ENCODE measurements at places on chromosomes 12 and 14.
A peak's percentile ranks its signal among the peaks of the same experiment; 100 is the strongest.

DNA sequence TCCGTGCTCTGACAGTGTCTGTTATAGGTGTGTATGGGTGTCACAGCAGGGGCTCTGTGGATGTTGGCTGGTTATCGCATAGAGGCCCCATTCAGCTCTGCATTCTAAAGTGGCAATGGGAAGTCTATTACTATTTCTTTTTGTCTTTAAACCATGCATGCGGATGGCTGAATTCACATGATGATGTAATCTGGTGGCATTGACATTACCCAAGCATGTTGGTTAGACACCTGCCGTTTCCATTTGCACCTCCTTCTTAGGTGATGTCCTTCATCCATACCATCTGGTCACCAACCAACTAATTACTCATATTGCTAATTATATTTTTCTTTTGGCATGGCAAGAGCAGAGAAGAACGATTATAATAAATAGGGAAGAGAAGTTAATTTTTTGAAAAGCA lies 270.8 kb upstream of the RGS6 start:
- no peak for DNase-seq

DNA sequence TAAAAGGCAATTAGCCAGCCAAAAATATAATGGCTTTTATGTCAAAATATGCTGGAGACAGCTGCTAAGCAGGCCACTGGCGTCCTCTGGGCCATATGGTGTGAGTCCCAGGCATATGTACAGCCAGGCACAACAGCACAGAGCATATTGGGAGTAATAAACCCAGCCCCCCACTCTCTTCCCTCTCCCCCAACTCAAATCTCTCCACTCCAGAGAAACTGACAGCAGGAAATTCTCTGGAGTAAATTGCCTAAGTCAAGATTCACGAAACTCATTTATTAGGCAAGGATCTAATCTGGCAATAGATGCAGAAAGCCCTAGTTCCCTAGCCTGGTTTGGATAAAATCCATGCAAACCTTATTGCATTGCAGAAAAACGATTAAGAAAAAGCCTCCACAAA lies 147.9 kb upstream of the SEL1L start:
- no peak for DNase-seq

DNA sequence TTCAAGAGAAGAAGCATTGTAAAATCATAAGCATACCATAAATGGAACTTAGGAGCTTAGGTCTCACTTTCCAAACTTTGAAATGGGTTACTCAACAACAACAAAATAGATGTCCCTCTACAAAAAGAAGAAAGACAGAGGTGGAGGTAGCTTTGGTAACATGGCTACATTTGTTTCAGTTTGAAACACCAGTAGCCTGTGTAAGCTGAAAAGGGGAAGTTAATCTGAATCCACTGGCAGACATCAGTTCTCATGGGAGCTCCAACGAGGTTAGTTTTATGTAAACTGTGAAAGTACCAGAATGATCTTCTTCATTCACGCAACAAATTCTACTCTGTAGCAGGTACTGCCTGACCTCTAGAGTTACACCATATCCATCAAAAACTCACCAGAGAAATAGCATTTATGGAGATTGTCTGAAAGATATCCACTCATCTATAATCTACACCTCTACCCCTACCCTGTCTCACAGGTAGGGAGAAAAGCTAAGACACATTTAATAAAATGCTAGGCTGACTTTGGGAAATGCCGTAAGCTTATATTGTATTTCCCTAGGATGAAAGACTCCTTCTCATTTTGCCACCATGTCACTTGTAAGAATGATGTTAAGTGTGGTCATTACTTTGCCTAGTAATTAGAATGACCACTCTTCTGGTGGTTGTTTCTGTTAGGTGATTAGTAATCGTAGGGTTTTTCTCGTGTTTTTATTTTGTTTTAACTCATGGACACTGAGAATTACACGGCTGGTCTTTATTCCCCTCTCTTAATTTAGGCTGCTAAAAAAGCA lies 224.1 kb downstream of the ASCL1 start:
- no peak for DNase-seq

GRCh38 chr14:73027546-73027945 lies 640 bp upstream of the ZFYVE1 start:
- DNase-seq: no peak

DNA sequence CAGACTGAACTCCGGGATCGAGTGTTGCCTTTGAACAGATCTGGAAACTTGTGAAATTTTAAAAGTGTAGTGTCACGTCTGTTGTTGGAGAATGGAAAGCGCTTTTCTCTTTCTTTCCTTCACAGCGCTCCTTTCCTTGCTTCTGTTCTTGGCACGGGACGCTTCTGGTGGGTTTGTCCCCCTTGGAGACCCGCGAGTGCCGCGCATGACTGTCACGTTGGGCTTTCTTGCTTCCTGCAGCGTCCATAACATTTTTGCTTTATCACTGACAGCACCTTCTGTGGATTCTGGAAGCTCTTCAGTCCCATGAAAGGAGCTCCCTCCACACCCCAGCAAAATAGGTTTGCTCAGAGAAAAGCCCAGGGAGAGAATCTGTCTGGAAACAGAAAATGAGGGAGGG lies 193.0 kb upstream of the TMEM132C start:
- DNase-seq: no peak

DNA sequence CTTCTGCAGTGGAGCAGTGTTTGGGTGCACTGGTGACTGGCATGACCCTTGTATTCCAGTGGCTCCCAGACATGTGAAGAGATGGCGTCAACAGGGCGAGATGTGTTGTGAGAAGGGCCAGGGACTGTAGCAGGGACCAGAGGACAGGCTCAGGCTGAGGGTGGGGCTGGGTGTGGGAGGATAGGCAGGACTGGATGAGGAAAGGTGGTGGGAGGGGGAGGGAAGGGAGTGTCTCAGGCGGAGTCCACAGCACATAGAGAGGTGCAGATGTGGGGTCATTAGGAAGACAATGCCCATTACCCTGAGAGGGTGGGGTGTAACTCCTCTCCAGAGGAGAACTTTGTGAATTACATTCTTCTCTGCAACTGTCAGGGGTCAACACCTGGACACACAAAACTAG lies 78.5 kb downstream of the DICER1 start:
- DNase-seq: no peak

DNA sequence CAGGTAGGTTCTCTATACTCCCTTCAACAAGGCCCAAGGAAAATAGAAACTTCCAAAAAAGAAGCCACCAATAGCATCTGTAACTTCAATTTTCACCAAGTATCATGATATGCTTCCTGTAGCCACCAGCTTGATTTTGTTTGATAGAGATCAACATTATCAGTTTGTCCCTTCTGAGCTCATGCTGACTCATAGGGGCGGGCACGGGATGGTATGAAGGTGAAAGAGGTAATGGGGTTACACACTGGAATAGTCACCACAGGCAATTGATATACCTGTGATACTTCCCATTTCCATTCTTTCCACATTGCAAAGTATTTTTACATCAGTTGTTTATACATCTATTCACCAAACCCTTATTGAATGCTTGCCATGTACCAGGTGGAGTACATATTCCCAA lies 134.1 kb downstream of the KCNA5 start:
- DNase-seq: no peak

GRCh38 chr12:49923880-49924556 lies 20.3 kb upstream of the FAIM2 start:
- no peak for DNase-seq

DNA sequence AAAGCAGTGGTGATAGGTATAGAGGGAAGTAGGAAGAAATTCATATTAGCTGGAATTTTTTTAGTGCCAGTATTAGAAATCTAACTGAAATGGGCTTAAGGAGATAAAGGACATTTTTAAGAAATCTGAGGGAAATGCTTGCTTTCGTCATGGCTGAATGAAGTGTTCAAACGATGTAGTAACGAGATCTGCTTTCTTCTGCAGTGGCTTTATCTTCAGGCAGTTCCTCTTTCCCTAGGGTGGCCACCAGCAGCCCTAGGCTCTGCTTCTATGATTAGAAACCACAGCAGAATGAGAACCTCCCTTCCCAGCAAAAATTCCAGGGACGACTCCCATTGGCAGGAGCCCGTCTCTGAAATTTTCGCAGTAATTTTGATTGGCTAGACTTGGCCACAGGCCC lies 163.9 kb upstream of the FRMD6 start:
- DNase-seq: no peak

DNA sequence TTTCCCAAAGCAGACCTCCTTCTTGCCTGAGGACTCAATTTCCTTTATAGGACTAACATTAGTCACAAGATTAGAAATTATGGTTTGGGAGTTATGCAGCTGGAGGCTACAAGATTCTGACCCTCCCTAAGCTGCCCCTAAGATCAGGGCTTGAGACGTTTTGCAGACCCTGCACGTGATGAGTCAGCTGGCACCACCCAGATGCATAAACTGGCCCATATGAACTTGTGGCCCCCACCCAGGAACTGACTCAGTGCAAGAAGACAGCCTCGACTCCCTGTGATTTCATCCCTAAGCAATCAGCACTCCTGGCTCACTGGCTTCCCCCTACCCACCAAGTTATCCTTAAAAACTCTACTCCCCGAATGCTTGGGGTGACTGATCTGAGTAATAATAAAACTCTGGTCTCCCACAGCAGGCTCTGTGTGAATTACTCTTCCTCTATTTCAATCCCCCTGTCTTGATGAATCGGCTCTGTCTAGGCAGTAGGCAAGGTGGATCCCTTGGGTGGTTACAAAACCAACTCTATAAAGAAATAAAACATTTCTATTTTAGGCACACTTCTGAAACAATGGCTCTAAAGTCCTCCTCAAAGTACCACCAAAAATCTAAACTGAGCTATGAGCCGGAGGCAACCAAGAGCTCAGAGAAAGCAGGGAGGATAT lies 233.4 kb downstream of the TMEM132D start:
- DNase-seq: no peak

- DNase-seq: peak; percentile 5
Observed at GRCh38 chr14:48937541-48938195, 648.5 kb downstream of the RPS29 start.

GRCh38 chr12:130860311-130860710 lies 11.6 kb upstream of the RAN start:
- no peak for DNase-seq

DNA sequence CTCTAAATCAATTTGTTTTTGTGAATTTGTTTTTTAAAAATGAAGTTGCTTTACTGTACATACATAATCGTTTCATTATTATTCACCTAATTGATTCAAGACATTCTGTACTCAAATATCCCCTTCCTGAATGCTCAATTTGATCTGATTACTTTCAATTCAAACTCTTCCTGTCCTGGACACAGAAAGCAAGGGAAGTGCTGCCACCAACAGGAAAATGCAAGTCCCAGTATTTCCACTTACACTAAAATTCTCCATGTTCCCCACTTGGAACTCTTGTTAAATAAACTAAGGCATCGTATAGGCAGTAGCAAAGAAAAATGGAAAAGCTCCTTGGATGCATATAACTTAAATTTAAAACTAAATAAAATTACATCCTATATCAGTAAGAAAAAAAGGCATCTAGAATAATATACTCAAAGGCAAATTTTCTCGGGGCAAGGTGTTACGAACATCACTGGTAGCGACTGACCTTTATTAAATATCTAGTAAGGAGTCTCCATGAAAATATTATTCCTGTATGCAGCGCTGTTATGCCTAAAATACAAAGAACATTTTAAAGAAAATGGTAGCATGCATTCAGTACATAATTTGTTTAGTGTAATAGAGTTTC lies 72.0 kb upstream of the DBX2 start:
- DNase-seq: no peak

- DNase-seq: no peak
Observed at GRCh38 chr12:34051486-34051885, 29.2 kb downstream of the ALG10 start.

DNA sequence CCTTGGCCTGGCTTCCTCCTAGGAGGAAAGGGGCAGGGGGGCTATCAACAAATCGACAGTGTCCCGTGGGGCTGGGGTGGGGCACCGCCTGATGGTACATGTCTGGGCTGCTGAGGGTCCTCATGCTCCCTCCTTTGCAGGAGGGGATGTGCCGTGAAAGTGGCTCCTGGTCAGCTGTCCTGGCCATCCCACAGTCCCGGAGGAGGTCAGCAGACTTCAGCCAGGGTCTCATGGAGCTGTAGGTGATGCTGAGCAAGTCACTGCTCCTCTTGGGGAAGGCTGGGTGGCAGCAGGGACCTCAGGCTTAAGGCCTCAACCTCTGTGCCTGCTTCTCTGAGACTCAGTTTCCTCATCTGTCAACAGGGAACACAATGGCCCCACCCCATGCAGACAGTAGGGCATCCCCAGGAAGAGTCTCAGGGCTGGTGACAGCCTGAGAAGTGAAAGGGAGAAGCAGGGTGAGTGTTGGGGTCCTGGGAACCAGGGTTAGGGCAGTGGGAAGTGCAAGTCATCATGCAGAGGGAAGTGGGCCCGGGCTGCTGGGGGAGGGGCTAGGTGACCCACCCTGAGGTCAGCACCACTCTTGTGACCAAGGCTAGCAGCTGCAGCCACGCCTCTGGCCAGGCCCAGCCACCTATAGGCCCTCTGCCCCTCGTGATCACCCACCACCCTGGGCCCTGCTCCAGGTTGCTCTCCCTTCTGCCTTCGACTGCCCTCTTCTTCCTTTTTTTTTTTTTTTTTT lies 4.4 kb upstream of the TNFAIP2 start:
- no peak for DNase-seq

- DNase-seq: no peak
Observed at GRCh38 chr12:113463746-113464451, 7.8 kb downstream of the LHX5 start.

- no peak for DNase-seq
Observed at GRCh38 chr14:84003346-84003745, 1526.6 kb upstream of the FLRT2 start.

GRCh38 chr12:38776647-38777046 lies 128.7 kb downstream of the CPNE8 start:
- DNase-seq: no peak

Data from AG08396 (cell line).